ENCODE measurements at places on chromosomes 2 and 18. TPM values are rescaled to one million over a fixed set of nuclear protein-coding genes. Genes with fewer than 3 reads are reported as not detected.

Gene C2orf15
- 0.20 TPM for total RNA-seq

Gene FBXO36
- total RNA-seq, result 0.17 TPM

Gene C2orf80
- total RNA-seq, result not detected

Gene PTPRM
- total RNA-seq, result 8.2 TPM

Gene DCTN1
- 110 TPM for total RNA-seq

Gene CABYR
- total RNA-seq, result 1.2 TPM

Gene ACKR3
- 2.8 TPM for total RNA-seq

Gene LMAN1
- 144 TPM for total RNA-seq

Gene GPAT2
- 9.8 TPM for total RNA-seq

Gene NXPH2
- total RNA-seq, result not detected

Gene XDH
- total RNA-seq, result 0.15 TPM

Gene RAX
- not detected for total RNA-seq

Gene RIT2
- total RNA-seq, result not detected

Gene CBLN2
- not detected for total RNA-seq

Gene RNF152
- 0.05 TPM for total RNA-seq

Gene GCKR
- total RNA-seq, result not detected

Gene BMP10
- 0.27 TPM for total RNA-seq

Gene DLGAP1
- total RNA-seq, result 0.44 TPM

Gene RFTN2
- not detected for total RNA-seq

Gene MPP4
- total RNA-seq, result 0.15 TPM

Gene ERICH2
- total RNA-seq, result not detected

Gene NCKAP1
- total RNA-seq, result 3.3 TPM

Gene NTSR2
- total RNA-seq, result not detected

Gene GPR35
- 13.5 TPM for total RNA-seq

Gene ANKRD62
- total RNA-seq, result not detected

Gene FSHR
- total RNA-seq, result not detected

Gene CNTNAP5
- not detected for total RNA-seq

Gene LINC00305
- not detected for total RNA-seq

Gene CRYGD
- total RNA-seq, result not detected
